ENCODE measurements at places on chromosomes 7 and 10.
A peak's percentile ranks its signal among the peaks of the same experiment; 100 is the strongest.

- peak; percentile 1 for DNase-seq
Measured at GRCh38 chr7:15015545-15016314, 113.2 kb upstream of the DGKB start.

GRCh38 chr10:122531939-122532338, 28.6 kb upstream of the DMBT1 start:
- DNase-seq, result no peak

- no peak for DNase-seq
Measured at GRCh38 chr7:45897042-45897690, 8.9 kb downstream of the IGFBP1 start.

DNA sequence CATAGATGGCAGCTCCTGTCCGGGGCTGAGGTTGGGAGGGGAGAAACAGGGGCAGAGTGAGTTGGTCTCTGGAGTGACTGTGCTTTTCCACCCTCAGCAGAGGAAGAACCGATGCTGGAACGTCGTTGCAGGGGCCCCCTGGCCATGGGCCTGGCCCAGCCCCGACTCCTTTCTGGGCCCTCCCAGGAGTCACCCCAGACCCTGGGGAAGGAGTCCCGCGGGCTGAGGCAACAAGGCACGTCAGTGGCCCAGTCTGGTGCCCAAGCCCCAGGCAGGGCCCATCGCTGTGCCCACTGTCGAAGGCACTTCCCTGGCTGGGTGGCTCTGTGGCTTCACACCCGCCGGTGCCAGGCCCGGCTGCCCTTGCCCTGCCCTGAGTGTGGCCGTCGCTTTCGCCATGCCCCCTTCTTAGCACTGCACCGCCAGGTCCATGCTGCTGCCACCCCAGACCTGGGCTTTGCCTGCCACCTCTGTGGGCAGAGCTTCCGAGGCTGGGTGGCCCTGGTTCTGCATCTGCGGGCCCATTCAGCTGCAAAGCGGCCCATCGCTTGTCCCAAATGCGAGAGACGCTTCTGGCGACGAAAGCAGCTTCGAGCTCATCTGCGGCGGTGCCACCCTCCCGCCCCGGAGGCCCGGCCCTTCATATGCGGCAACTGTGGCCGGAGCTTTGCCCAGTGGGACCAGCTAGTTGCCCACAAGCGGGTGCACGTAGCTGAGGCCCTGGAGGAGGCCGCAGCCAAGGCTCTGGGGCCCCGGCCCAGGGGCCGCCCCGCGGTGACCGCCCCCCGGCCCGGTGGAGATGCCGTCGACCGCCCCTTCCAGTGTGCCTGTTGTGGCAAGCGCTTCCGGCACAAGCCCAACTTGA, 2.7 kb downstream of the REPIN1 start:
- no peak for DNase-seq

- DNase-seq, result peak; percentile 0
Measured at GRCh38 chr7:12788591-12788990, 101.2 kb downstream of the ARL4A start.

- DNase-seq, result no peak
Measured at GRCh38 chr7:937856-938484, 16.5 kb downstream of the ADAP1 start.
